ENCODE measurements at places on chromosomes 3 and 15.

DNA sequence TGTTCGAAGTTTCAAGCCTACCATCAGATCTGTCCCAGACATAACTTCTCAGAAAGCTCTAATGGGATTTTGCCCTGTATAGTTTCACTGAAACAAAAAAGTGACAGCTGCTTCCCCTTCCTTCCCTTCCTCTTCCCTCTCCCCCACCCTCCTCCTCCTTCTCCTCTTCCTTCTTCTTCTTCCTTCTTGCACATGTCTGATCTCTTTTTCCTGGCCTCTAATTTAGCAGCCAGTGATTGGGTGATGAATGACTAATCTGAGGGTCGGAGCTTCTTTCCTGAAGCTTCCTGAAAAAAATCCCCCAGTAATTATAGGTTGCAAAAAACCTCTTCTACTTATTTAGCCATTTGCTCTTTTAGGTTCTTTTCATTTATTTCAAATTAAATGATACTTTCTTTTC, 168.7 kb downstream of the POTEB3 start:
- no peak for DNase-seq

- DNase-seq: no peak
These were observed 3.8 kb downstream of the GSK3B start for GRCh38 chr3:120090422-120090821.

DNA sequence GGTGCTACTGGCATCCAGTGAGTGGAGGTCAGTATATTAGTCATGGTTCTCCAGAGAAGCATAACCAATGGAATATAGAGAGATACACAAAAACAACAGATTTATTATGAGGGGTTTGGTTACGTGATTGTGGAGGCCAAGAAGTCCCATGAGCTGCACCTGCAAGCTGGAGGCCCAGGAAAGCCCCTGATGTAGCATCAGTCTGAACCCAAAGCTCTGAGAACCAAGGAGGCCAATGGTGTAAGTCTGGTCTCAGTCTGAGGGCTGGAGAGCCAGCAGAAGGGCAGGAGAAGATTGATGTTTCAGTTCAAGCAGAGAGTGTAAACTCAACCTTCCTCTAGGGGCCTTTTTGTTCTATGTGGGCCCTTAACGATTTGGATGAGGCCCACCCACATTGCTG, 144.1 kb downstream of the KLF13 start:
- no peak for DNase-seq

- DNase-seq: no peak
These were observed 154.3 kb upstream of the CCDC54 start for GRCh38 chr3:107222907-107223306.

- no peak for DNase-seq
These were observed 458 bp upstream of the STAC start for GRCh38 chr3:36379872-36380220.

- DNase-seq: no peak
These were observed 95.8 kb upstream of the KLF13 start for GRCh38 chr15:31230630-31231485.

- no peak for DNase-seq
These were observed 140.0 kb downstream of the GADL1 start for GRCh38 chr3:30754426-30754825.

GRCh38 chr15:83695246-83695645, 41.3 kb downstream of the ADAMTSL3 start:
- DNase-seq: no peak

- DNase-seq: no peak
These were observed 24.6 kb downstream of the ACSBG1 start for GRCh38 chr15:78209646-78210348.

- DNase-seq: no peak
These were observed 42.5 kb downstream of the TRAK1 start for GRCh38 chr3:42133500-42134298.

DNA sequence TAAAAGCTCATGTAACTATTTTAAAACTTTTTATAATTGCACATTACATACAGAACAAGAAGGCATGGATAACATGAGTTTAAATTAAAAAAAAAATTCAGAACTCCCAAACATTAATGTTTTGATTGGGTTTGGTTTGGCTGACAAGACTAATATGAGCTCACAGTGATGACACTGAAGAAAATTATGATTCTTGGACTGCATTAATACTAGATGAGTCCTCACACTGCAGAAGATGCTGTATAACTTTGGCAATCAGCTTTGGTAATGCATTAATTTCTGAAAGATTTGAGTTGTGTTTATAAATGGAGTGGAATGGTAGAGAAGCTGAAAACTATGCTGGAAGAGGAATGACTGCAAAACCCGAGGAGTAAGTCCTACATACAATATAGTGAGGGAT, 358.9 kb downstream of the PLCL2 start:
- no peak for DNase-seq

DNA sequence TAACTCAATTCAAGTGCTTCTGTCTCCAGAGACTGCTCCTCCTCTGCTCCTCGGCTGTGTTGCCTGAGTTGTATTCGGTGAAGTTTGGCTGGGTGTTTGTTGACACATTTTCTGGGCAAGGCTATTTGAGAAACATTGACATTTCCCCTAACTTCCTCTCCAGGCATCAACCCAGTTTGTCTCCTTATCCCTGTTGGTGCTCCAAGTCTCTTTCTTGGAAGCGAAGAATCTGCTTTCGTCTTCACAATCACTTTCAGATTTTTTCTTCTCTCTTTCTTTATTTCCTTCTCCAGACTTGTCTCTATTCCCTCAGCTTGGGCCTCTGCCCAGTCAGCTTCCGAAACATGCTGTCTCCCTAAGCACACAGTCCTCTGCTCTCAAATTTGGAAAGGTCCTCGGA, 84.7 kb downstream of the ETV5 start:
- no peak for DNase-seq

DNA sequence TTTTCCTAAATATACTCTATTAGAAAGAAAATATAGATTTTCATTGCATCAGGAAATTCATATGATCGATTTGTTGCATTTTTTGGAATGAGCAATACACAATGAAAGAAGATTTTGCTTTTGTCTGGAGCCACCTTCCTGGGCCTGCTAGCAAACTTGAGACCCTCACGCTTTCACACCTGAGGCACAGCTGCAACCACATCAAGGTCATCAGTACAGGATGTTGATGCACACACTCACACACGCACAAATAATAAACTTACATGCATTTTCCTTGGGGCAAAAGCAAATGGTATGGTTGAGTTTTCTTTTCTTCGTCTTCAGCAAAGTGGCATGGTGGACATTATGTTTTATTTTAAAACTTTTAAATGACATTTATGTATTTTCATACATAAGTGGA, 64.8 kb upstream of the SATB1 start:
- no peak for DNase-seq

- peak; percentile 77 for DNase-seq
These were observed 56.3 kb downstream of the IL20RB start for GRCh38 chr3:137013951-137014688.

DNA sequence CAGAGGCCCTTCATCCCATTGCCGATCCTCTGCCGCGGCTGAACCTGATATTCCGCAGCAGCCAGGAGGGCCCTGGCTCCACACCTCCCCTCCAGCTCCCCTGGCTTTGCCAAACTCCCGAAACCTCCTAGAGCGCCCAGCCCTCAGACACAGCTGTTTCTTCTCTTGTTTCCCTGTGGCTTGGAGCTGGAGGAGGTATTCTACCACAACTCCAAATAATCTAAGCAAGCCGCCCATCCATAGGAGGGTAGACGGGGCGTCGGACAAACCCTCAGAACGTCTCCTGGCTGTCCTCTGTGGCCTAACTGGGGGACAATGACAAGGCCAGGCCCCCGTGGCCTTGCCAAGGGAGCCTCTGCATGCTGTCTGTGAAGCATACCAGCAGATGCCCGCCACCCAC, 10.4 kb downstream of the PLA2G4D start:
- no peak for DNase-seq

DNA sequence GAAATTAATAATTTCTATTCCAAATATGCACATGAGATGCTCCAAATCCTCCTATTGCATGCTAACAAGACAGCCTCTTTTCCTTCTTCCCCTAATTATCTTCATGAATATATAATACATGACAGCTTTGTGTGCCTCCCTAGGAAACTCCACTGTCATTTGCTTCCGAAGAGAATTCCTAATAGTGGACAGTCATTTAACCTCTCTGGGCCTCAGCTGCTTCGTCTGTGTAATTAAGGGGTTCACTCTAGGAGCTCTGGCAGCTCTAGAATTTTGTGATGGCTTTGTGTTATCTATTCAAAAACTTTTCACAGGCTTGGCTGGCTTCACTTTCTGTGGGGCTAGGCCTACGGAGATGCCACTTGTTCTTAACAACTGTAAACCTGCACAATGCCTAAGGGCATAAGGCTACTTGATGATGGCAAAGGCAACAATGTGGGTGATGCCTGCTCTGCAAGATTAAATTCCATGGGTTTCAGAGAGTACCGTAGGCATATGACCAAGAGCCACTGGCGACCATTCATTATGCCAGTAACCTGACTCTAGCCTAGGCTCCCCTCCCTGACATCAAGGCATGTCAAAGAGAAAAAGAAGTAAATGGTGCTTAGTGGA, 333.8 kb upstream of the UMPS start:
- DNase-seq: no peak

- no peak for DNase-seq
These were observed 22.2 kb upstream of the BCL6 start for GRCh38 chr3:187767266-187768012.

- no peak for DNase-seq
These were observed 44.5 kb upstream of the PDZRN3 start for GRCh38 chr3:73669260-73669659.

- no peak for DNase-seq
These were observed 629 bp downstream of the RPL24 start for GRCh38 chr3:101685870-101686307.

GRCh38 chr3:21786438-21786797, 35.4 kb upstream of the ZNF385D start:
- no peak for DNase-seq

GRCh38 chr3:178195824-178196223, 340.4 kb upstream of the KCNMB2 start:
- no peak for DNase-seq

- no peak for DNase-seq
These were observed 1271.3 kb downstream of the ROBO1 start for GRCh38 chr3:78496501-78496900.

- no peak for DNase-seq
These were observed 96.1 kb upstream of the TSEN2 start for GRCh38 chr3:12388185-12388584.

- DNase-seq: no peak
These were observed 25.5 kb downstream of the SIN3A start for GRCh38 chr15:75425966-75426500.

DNA sequence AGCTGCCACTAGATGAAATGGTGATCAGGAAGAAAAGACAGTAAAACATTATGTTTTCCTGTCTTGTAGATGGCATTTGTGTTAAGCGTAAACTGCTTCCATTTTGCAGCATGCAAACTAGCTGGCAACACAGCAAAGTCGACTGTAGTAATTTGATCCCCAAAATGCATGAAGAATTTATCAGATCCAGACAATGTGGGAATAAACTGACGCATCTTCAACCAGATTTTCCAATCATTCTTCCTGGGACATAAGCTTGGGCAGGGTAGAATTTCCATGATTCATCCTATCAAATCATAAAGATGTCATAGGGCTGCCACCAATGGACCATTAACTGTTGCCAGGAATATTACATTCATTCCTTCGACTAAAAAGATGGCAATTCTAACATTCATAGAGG, 260.3 kb downstream of the ERC2 start:
- DNase-seq: no peak

GRCh38 chr3:171289291-171289690, 170.9 kb downstream of the TNIK start:
- no peak for DNase-seq

DNA sequence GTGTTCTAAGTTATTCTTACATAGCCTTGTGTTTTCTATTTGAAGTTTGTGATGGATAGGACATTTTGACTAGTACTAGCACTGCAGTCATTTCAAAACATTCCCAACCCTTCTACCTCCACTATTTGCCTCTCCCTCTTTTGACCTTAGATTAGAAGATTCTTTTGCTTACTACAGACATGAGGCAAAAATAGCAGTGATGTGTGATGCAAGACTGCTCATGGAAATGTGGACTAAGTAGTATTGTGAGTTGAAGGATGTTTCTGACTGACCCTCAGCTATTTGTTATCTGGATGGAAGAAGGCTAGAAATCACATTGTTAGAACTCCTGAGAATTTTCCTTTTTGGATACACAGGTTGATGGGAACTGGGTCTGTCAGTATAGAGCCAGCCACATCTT, 45.9 kb downstream of the ATP2C1 start:
- DNase-seq: no peak

DNA sequence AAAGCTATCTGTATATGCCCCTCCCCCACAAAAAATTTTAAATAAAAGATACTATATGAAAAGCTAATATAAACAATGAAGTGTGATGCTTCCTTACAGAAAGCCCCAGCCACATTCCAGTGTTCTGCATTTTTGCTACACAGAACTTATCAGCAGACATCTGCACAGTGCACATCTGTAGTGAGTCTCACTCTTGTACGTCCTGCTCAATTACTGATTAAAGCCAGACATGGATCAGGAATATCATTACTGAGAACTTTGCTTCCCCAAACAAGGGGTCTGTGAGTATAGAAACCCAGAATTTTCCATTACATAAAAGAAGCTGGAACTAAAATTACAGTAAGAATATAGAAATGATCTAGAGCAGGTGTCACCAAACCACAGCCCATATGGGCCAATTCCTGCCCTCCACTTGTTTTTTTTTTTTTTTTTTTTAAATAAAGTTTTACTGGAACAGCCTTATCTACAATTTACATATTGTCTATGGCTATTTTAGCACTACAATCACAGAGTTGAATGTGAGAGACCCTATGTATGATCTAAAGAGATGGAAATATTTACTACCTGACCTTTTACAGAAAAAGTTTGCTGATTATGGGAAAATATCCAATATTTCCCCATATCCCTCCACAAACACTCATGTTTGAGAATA, 45.7 kb downstream of the UBP1 start:
- no peak for DNase-seq

- no peak for DNase-seq
These were observed 13.3 kb upstream of the SH3BP5 start for GRCh38 chr3:15345608-15346137.

GRCh38 chr3:99774467-99774866, 43.2 kb upstream of the CMSS1 start:
- DNase-seq: no peak

GRCh38 chr3:172448661-172449465, 607 bp upstream of the GHSR start:
- DNase-seq: no peak

DNA sequence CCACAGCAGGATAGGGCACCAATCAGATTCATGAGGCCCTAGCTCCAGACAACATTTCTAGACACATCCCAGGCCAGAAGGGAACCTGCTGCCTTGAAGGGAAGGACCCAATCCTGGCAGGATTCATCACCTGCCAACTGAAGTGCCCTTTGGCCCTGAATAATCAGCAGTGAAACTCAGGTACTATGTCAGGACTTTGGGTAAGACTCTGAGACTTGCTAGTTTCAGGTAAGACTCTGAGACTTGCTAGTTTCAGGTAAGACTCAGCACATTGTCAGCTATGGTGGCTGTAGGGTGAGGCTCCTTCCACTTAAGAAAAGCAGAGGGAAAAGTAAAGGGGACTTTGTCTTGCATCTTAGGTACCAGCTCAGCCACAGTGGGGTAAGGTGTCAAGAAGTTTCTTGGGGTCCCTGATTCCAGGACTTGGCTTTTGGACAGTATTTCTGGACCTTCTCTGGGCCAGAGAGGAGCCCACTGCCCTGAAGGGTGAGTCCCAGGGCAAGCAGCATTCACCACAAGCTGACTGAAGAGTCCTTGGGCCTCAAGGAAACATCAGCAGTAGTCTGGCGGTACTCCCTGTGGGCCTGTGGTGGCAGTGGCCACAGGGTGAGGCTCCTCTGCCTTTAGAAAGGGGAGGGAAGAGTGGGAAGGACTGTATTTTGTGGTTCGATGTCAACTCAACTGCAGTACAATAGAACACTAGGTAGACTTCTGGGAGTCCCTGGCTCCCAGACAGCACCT, 13.7 kb upstream of the COL8A1 start:
- no peak for DNase-seq

Measured in stimulated activated CD8-positive, alpha-beta memory T cell treated with anti-CD3 and anti-CD28 coated beads, Interleukin-4, amount 100 ng/mL, for 1 hour (primary cell).